ENCODE measurements at places on chromosomes 4 and X. TPM values are rescaled to one million over a fixed set of nuclear protein-coding genes. Genes with fewer than 3 reads are reported as not detected.
A peak's percentile ranks its signal among the peaks of the same experiment; 100 is the strongest.

- no peak for DNase-seq
These were observed 11.3 kb downstream of the CXorf58 start for GRCh38 chrX:23919148-23919547.

- DNase-seq = no peak
These were observed 196.6 kb downstream of the PRDM5 start for GRCh38 chr4:120725639-120726580.

DNA sequence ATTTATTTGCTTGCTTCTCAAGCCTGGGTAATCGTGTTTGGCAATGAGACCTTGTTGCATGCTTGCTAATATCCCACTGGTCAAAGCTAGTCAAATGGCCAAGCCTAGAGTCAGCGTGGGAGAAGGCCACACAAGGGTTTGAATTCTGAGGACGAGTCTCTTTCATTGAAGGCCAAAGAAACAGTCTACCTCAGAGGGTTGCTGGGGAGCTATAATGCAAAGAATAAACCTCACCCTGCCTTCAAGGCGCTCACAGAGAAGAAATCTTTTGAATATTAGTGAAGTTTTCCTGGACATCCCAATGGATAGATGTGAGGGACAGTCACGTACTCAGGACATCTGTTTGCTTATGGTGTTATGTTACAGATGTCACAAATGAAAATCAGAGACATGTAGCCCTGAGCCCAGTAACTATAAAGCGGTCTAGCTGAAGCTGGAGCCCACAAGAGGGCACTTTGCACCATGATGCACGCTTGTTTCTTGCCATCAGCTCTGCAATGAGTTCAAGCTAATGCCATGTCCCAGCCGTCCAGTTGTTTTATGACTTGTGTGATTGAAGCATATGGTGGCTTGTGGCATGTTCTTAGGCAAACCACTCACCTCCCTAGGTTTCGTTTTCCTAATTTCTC, 1.1 kb upstream of the TLR3 start:
- peak; percentile 21 for DNase-seq

GRCh38 chr4:177937041-177937440, 494.8 kb upstream of the AGA start:
- DNase-seq = no peak

GRCh38 chr4:112668131-112668530, 31.2 kb downstream of the LARP7 start:
- DNase-seq = no peak

DNA sequence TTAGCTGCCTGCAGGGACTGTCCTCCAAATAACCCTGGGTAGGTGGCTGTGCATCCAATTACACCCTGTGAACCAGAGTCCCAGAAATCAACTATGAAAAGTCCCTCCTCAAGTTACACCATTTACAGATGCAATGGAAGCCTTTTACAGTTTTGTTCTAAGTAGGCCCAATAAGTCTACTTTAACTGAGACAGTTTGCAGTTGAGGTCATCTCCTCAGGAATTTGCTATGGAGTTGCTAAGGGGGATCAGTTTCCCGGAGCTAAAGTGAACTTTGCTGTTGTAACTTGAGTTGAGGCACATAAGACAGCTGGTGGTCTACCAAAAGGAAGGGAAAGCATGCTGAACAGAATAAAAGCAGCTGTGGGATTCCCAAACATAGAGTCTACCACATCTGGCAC, 121.6 kb upstream of the STK26 start:
- no peak for DNase-seq

- DNase-seq = peak; percentile 72
These were observed 31.5 kb downstream of the NOP14 start for GRCh38 chr4:2931512-2932301.

DNA sequence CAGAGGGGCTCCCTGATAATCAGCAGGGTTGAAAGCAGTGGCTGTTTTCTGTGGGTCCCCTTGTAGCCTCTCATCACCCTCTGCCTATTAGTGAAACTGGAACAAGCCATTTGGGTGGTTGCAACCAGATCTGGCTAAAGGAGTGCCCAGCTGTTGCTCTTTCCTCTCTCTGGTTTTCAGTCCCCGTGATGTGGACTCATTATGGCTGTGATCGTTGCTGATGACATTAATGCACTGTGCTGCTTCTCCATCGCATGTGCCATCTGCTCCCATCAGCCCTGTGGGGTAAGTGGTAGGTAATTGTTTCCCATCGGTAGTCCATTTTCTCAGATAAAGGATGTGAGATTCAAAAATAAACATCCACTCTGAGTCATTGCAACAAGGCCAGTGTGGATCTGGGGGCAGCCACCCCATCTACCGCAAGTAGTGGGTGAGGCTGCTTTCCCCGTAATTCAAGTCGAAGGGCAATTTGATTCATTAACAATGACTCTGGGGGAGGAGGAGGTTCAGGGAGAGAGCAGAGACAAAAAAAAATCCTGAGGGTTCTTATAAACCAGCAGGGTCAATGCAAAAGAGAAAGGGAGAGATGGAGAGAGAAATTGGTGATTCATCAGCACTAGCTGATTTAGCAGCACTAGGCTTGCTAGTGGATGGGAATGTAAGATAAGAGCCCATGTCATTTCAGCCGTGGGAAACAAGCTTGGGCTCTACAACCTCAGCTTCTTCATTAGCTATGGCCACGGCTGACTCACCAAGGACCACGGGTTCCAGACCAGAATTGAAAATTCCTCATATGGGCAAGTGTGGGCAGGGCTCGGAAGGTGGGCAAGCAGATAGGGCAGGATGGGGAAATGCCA, 357.8 kb downstream of the MID1IP1 start:
- DNase-seq = no peak

GRCh38 chr4:93649828-93650227, 178.7 kb upstream of the ATOH1 start:
- no peak for DNase-seq

- no peak for DNase-seq
These were observed 620.8 kb upstream of the NR3C2 start for GRCh38 chr4:149062997-149063396.

DNA sequence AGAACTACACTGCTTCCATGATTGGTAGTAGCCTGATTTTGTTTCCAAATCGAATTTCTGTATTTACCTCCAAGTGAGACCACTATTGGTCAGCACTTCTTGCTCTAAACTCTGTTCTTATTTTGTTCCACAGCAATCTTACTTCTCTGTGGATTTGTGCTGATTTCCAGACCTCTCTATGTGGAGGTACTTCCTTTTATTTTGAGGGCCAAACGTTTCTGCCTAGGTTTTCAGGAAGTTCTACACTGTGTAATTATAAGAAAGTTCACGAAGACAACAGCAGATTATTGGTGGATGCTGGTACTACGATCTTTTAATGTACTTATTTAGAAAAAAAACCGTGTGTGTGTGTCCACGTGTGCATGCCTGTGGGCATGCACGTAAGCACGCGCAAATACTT, 46.7 kb downstream of the DTHD1 start:
- no peak for DNase-seq

- DNase-seq = no peak
These were observed 271.6 kb downstream of the CENPC start for GRCh38 chr4:67273666-67274065.

DNA sequence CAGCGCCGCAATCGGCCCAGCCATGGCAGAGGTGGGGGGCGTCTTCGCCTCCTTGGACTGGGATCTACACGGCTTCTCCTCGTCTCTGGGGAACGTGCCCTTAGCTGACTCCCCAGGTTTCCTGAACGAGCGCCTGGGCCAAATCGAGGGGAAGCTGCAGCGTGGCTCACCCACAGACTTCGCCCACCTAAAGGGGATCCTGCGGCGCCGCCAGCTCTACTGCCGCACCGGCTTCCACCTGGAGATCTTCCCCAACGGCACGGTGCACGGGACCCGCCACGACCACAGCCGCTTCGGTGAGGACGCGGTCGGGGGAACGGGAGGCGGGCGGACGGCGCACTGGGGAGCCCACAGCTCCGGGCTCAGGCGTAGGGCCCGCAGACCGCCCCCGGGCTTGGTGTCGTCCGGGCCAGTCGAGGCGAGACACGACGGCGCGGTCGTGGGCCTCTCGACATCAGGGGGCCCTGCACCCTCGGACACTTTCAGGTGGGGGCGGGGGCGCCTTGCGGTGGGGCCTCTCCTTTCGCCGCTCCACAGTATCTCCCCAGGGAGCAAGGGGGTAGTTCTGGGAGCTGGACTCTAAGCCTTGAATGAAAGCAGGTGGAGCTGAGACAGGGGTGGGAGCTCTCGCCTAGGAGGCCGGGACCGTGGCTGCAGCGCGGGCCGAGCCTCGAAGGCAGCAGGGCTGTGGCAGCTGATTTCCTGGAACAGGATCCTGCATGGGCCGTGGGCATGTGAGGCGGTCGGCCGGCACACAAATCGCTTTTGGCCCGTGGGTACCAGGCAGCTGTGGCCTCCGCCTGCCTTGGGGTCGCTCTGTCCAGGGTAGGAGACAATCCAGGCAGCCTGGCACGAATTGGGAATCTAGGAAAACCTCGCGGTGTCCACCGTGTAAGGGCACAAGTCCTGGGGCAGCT, 722 bp downstream of the FGF16 start:
- no peak for DNase-seq

DNA sequence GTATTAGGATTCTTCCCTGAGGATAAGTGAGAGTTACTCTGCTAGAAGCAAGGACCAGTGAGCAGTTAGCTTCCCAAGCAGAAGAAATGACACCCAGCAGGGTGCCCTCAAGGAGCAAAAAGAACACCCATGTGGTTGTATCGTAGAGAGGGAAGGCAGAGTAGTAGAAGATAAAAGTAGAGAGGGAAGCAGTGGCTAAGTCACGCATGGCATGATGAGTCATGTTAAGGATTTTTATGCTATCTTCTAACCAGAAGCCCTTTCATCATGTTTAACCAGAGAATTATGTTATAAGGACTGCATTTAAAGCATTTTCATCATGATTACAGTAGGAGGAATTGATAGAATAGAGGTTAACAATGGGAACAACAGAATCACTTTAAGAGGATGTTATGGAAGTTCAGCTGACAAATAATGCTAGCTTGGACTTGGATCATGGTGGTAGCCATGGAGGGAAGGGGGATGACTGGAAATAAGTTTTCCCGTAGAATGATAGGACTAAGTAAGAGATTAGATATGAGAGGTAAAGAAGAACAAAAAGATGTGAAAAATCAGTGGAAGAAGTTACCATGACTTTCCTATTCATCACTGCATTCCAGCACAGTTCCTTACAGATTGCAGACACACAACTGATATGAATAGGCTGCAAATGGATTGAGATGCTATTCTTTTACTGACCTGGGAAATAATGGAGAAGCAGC, 383.5 kb upstream of the INTU start:
- DNase-seq = no peak

SERPINA7 gene
- not detected for total RNA-seq

SPANXN3 gene
- not detected for total RNA-seq

GLRA2 gene
- total RNA-seq = not detected

RTL9 gene
- total RNA-seq = not detected

NWD2 gene
- not detected for total RNA-seq

SAGE1 gene
- not detected for total RNA-seq

NDNF gene
- not detected for total RNA-seq
